ENCODE measurements at places on chromosomes 12 and 14. TPM values are rescaled to one million over a fixed set of nuclear protein-coding genes. Genes with fewer than 3 reads are reported as not detected.

DNA sequence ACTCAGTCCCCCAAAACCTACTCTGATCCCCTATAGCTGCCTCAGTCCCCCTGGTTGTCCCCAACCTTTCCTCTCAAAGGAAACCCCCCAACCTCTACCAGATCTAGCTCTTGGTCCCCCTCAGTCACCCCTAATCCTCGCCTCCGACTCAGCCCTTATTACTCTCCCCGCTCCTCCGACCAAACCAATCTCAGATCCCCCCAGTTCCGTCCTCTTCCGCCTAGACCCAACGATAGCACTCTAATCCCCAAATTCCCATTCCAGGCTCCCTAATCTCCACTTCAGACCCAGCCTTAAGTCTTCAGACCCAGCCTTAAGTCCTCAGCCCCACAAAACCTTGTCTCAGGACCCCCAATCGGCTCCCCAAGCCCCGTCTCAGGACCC is 612 bp downstream of the VPS37B start:
- peak overlapping the region; percentile 90 for H3K4me3 ChIP-seq
- peaks cover 6% of the 10 kb centered on the region for H3K36me3 ChIP-seq
- peaks cover 75% of the 10 kb centered on the region for H3K4me1 ChIP-seq
- H3K27ac ChIP-seq, result peak overlapping the region; percentile 90

DNA sequence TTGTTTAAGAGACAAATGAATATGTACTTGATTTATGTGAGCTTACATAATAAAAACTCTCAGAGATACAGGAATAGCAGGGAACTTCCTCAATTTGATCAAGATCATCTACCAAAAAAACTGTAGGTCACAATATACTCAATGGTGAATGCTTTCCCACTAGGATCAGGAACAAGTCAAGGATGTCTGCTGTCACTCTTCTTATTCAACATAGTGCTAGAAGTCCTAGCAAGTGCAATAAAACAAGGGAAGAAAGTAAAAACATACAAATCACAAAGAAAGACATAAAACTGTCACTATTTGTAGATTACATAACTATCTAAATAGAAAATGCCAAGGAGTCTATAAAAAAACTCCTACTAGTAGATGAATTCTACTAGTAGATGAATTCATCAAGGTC is 41.9 kb upstream of the PAWR start:
- no peaks in the 10 kb centered on the region for H3K4me1 ChIP-seq
- DNase-seq, result no peak
- H3K27ac ChIP-seq, result no peak overlapping the region
- H3K36me3 ChIP-seq, result no peaks in the 10 kb centered on the region
- no peak overlapping the region for H3K4me3 ChIP-seq
- H3K27me3 ChIP-seq, result peaks cover 33% of the 10 kb centered on the region

GRCh38 chr12:31021181-31021580 is 52.5 kb upstream of the DDX11 start:
- peaks cover 14% of the 10 kb centered on the region for H3K27me3 ChIP-seq
- no peak overlapping the region for H3K27ac ChIP-seq
- H3K36me3 ChIP-seq, result no peaks in the 10 kb centered on the region
- no peak overlapping the region for H3K4me3 ChIP-seq

PIK3C2G gene
- total RNA-seq, result not detected

KRT82 gene
- total RNA-seq, result not detected

AMN gene
- 2.5 TPM for total RNA-seq
